ENCODE measurements at places on chromosomes 16 and 17.
A peak's percentile ranks its signal among the peaks of the same experiment; 100 is the strongest.

DNA sequence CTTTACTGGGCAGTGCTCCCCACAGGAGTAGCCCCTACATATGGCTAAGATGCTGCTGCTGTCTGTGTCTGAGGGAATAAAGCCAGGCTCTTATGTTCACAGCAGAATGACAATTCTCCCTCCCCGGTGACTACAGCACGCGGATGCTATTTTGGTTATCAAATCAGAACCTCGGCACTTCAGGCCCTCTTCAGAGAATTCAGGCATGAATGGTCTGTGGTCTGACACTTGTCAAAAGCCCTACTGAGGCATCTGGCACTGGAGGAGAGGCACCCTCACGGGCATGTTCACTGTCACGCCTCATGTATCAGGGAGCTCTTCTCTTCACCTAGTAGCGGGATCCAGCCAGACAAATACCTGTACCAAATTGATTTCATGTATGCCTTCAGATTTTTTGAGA is 30.4 kb downstream of the KIAA0513 start:
- no peak for DNase-seq

DNA sequence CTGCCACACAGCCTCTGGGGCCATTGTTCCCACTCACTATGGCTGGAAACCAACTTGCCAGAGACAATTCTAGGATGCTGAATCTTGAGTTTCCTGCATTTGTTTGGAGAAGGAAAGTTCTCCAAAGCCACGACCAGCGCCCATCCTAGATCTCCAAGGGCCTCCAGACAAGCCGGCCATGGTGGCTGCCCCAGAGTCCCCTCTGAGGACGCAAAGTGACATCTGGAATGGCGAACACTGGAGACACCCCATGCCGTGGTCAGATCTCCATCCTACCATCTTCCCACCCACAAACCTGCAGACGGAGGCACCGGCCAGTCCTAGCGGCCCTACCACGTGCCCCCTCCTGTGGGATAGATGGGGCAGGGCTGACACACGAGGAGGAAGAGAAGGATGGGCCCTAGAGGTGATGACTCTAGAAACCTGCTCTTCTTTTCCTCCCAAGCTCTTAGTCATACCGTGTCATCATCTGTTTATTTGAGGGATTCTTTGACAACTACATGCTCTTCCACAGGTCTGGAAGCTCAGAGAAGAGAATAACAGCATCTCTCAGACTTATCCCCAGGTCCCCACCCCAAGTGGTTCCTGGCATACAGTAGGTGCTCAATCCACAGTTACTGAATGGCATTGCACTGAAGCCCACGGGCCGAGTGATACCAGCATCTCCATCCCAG is 71.3 kb downstream of the MYH11 start:
- no peak for DNase-seq

- DNase-seq: no peak
Observed at GRCh38 chr17:66963521-66963908, 992 bp upstream of the CACNG4 start.

GRCh38 chr16:86059253-86060171 is 160.6 kb downstream of the IRF8 start:
- DNase-seq: no peak

DNA sequence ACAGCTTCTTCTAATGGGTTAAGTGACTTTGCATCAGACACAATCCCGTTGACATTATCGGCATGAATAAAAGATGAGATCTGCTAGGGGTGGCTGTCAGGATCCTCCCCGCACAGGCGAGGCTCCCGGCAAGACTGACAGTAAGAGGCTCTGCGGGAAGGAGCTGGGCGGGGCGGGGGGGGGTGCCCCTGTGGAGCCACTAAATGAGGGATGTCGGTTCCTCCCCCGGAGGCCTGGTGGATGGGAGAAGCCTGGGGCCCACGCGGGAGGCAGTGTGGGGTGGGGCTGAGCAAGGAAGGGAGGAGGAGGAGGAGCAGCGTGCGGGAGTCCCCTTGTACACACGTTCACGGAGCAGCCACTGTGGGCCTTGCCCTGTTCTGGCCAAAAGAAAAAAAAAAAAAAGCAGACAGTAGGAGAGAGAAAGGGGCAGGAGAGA is 190.9 kb upstream of the GSE1 start:
- no peak for DNase-seq

GRCh38 chr17:64984181-64984580 is 64.9 kb upstream of the LRRC37A3 start:
- DNase-seq: no peak

GRCh38 chr16:72203401-72203800 is 31.4 kb upstream of the PMFBP1 start:
- DNase-seq: peak; percentile 38

GRCh38 chr17:40108970-40109824 is 8.8 kb upstream of the NR1D1 start:
- DNase-seq: no peak

DNA sequence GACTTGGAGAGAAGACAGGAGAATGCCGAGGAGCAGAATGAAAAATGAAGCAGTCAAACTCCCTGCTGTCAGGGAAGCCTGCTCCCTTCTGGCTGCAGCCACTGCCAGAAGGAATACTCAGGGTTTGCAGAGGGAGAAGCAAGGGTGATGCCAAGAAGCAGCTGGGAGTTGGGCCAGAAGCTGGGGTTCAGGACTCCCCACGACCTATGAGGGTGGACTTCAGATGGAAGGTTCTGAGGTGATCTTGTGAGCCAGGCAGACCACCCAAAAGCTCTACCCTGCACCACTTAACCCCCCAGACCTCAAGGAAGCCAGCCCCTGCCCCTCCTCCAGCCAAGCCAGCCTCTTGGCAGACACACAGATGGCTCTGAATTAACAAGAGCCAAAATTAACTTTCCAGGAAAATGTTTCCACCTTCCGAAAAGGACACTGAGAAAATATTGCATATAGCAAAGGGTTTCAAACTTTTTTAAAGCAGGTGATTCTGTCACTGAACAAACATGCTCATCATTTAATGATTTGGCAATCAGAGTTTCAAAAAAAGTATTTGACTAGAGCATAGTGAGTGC is 126.0 kb upstream of the ERCC4 start:
- no peak for DNase-seq

DNA sequence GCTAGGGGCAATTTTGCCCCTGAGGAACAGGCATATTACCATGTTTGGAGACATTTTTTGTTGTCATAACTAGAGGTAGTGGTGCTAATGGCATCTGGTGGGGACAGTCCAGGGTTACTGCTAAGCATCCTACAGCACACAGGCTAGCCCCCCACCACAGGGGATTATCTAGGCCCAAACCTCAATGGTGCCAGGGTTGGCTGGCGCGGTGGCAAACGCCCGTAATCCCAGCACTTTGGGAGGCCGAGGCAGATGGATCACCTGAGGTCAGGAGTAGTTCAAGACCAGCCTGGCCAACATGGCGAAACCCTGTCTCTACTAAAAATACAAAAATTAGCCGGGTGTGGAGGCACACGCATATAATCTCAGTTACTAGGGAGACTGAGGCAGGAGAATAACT is 15.2 kb downstream of the C1QTNF1 start:
- no peak for DNase-seq

- peak; percentile 53 for DNase-seq
Observed at GRCh38 chr17:49952209-49952911, 16.6 kb upstream of the DLX4 start.

- peak; percentile 57 for DNase-seq
Observed at GRCh38 chr16:53087101-53087500, 32.3 kb downstream of the CHD9 start.

GRCh38 chr17:75013092-75013559 is 656 bp downstream of the MRPL58 start:
- no peak for DNase-seq

DNA sequence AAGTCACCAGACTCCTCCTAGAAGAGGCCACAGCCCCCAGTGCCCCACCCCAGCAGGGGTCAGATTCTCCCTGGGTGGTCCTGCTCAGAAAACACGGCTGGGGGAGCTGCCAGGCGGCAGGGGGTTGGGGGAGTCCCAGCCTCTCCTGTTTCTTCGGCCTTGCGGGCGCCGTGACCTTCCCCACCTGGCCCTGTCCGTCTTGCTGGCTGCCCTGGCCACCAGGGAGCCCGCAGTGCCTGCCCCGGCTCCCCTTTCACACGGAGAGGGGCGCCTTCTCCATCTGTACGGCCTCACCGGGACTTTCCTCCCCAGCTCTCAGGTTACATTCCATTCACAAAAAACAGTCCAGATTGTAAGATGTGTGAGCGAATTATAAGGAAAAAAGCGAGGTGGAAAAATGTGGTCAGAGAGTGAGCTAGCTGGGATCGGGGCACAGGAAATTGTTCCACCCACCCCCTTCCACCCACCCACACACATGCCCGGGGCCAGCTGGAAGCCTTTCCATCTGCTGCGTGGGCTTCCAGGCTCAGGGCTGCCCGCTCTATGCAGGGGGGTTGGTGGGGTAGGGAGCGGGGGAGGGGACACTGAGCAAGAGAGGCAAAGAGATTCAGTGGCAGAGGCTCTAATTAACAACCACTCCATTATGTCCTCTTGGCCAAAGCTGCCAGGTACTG is 14.6 kb upstream of the CIBAR2 start:
- DNase-seq: peak; percentile 88

GRCh38 chr16:23508589-23509440 is 1.5 kb downstream of the GGA2 start:
- DNase-seq: no peak

- no peak for DNase-seq
Observed at GRCh38 chr16:90070440-90070839, 6.7 kb downstream of the PRDM7 start.

DNA sequence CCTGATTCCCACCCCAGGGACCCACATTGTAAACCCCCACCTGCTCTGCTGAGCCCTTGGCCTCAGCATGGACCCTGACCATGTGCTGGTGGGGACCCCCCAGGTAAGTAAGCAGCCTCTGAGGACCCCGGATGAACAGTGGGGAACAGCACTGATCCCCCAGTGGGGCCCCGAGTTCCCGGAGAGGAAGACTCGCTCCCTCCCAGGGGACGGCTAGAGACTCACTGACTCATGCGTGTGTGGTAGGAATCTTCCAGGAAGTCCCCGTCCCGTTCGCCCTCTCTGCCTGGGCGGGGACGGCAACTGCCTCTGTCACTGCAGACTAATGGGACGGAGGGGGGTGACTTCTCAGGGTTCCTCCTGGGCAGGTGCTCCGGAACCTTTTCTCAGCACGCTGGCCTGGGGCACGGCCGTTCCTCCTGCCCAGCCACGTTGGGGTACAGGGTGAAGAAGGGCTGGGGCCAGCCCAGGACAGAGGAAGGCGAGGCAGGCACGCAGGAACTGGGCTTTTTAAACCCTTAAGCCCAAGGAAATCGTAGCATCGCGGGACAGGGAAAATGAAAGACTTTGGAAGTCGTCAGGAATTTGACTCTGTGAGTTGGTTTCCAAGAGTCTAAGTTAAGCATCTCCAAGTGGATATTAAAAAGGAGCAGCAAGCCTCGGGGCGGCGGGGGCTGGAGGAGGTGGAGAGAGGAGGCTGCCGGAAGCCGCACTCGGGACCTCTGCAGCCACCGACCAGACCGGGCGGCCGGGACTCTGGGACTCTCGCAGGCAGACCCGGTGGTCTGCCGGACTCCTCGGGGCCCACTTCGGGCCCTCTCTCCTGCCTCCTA is 178.7 kb downstream of the SEC14L1 start:
- DNase-seq: peak; percentile 92

DNA sequence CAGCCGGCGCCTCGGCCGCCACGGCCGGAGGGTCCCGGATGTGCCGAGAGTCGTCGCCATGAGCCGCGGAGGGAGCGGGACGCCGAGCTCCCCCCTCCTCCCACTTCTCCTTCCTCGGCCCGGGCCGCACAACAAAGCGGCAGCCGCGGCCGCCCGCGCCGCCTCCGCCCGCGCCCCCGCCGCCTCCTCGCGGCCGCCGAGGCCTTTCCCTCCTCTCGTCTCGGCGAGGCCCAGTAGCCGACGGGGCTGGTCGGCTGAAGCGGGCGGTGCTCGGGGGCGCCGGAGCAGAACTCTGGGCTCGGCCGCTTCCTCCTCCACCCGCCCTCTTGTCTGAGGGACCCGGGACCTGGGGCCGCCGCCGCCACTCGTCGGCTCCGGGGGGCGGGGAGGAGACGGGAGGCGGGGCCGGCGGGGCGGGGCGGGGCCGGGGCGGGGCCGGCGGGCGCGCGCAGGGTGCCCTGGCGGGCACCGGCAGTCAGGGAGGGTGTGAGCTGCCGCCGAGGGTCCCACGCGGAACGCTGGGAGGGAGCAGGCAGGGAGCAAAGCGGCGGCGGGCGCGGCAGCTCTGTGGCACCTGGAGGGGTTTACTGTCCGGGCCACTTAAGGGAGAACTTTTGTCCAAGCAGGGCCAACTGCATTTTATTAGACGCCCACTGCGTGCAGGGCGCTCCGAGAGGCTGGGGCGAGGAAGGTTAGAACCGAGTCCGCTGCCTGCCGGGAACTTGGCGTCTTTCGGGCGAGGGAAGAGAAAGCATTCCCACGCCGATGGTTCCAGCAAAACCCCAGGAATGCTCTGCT is at the start of gene SMURF2:
SMURF2 (minus strand) TSS at position 332 of the 798 bp plus-strand sequence. CDS start 427 bp downstream, outside the sequence.
- peak; percentile 74 for DNase-seq
